ENCODE measurements at places on chromosomes 2 and 18. TPM values are rescaled to one million over a fixed set of nuclear protein-coding genes. Genes with fewer than 3 reads are reported as not detected.

NDC80 gene
- total RNA-seq = 9.0 TPM

RNF181 gene
- 151 TPM for total RNA-seq

MARS2 gene
- total RNA-seq = 9.4 TPM

CAVIN2 gene
- 571 TPM for total RNA-seq

IL1R1 gene
- 24.2 TPM for total RNA-seq

GREB1 gene
- total RNA-seq = 0.33 TPM

RBM43 gene
- 2.0 TPM for total RNA-seq

SP140 gene
- total RNA-seq = 0.09 TPM

SLC9A2 gene
- total RNA-seq = not detected

All from dermis blood vessel endothelial cell (primary cell).